ENCODE measurements at places on chromosomes 1 and 21. TPM values are rescaled to one million over a fixed set of nuclear protein-coding genes. Genes with fewer than 3 reads are reported as not detected.

DNA sequence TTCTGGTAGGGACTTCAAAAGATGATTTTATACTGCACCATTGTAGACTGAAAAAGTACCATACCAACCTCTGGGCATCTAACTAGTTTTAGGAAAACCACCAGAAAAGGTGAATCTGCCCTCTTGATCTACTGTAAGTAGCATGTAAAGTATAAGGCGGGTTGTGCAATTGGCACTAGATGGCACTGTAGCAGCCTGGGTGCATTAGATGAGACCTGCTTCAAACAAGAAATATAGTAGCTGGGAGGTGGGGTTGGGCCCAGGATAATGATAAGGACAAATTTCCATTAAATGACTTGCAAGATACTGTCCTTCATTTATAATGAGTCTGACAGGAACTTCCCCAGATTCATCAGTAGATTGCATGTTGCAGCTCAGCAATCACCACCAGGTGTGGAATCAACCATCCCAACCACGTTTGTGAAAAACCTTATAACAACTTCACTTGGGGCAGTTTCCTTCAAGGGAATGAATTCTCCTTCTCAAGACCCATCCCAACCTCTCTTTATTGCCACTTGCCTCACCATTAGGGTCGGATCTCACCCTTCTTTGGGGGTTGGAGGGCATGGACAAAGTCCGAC, 37.3 kb upstream of the IL10 start:
- H3K36me3 ChIP-seq = no peaks in the 10 kb centered on the region
- no peak for DNase-seq
- no peak overlapping the region for H3K4me3 ChIP-seq
- H3K27ac ChIP-seq = no peak overlapping the region

GRCh38 chr1:63523738-63524137, 413 bp downstream of the EFCAB7 start:
- no peak for DNase-seq
- peaks cover 31% of the 10 kb centered on the region for H3K4me1 ChIP-seq
- no peaks in the 10 kb centered on the region for H3K36me3 ChIP-seq
- H3K27ac ChIP-seq = peak overlapping the region; percentile 95
- no peaks in the 10 kb centered on the region for H3K27me3 ChIP-seq
- peak overlapping the region; percentile 96 for H3K4me3 ChIP-seq

DNA sequence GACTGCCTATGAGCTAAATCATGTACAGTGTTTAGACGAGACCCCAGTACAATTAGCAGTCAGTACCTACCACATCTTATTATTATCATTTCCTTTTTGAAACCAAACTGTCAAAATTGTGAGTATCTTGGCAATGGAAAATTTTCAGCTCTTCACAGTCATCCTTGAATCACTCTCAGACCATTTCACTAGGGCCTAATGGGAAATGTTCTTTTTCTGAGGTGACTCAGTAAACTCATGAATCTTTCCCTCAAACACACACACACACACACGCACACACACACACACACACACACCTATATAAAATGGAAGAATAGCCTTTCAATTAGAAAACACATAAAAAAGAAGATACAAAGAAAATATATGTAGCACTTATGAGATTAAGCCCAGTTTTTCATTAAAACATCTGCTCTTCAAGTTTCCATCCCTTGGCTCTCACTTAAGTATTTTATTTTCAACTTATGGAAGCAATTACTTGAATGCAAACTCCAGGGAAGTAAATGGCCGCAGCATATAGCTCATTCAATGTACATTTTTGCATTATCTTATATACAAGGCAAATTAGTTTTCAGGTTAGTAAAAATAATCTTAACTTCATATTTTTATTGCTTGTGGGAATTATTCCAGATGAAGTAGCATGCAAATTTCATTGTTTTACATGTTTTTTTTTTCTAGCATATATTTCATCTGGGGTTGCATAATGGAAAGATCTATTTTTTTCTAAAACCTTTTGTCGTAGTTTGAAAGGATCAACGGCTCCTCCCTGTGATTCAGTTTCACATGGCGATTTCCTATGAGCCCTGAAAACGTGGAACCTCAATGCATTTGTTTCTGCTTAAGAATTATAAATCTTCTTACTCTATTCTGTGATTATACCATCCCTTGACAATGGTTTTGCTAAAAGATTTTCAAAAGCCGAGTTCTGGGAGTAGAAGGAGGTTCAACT, 46.3 kb upstream of the TMPRSS15 start:
- no peak overlapping the region for H3K27ac ChIP-seq
- H3K27me3 ChIP-seq = no peaks in the 10 kb centered on the region
- H3K4me3 ChIP-seq = no peak overlapping the region
- peaks cover 4% of the 10 kb centered on the region for H3K4me1 ChIP-seq

Gene YRDC
- total RNA-seq = 16.6 TPM

GRCh38 chr1:75159154-75159553, 25.0 kb downstream of the LHX8 start:
- H3K27ac ChIP-seq = no peak overlapping the region
- no peak for DNase-seq
- no peaks in the 10 kb centered on the region for H3K4me1 ChIP-seq
- H3K4me3 ChIP-seq = no peak overlapping the region
- H3K27me3 ChIP-seq = peaks cover 7% of the 10 kb centered on the region

All from naive thymus-derived CD8-positive, alpha-beta T cell (primary cell).